DMS79 treated with DMSO at 0.1 percent for 48 hours (cell line): ENCODE measurements at places on chromosomes 3 and 15.

DNA sequence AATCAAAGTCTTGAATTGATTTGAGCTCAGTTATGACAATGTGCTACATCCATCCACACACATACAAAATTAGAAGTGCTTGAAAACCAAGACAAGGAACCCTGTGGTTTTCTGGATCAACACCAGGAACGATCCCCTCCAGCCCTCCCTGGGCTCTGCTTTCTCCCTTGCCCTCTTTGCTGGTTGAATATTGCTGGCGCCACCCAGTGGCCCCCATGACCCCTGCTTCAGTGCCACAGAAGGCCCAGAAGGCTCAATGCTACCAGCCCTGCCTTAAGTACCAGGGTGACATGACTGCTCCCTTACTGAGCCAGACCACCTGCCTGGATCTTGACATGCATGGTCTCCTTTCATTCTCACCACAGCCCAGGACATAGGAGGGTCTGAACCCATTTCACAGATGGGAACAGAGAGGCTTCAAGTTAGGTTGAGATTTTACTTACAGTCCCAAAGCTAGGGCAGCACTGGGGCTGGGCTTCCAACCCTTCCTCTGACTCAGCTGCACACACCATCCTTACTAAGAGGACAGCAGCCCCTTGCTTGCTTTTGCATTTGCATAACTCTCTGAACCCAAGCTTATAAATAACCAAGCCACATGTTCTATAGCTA, 15.0 kb downstream of the IL12A start:
- DNase-seq, result peak; percentile 29

- no peak for DNase-seq
Observed at GRCh38 chr15:65086680-65087111, 10.2 kb downstream of the KBTBD13 start.

DNA sequence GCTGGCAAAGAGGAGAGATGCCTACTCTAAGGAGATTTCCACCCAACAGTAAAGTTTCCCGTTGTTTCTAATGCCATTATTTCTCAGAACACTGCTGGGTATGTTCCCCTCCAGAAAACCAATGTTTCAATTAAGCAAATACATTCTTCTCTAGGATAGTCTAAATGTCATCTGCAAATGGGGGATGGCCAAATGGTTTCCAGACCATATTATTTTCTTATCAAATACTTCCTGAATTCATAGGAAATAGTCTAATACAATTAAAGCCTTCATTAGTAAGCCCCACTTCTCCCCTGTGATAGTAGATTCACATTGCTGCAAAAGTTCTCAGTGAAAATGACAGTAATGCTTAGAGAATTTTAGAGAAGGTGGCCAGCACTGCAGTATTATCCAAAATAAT, 716.6 kb downstream of the GRM7 start:
- no peak for DNase-seq

DNA sequence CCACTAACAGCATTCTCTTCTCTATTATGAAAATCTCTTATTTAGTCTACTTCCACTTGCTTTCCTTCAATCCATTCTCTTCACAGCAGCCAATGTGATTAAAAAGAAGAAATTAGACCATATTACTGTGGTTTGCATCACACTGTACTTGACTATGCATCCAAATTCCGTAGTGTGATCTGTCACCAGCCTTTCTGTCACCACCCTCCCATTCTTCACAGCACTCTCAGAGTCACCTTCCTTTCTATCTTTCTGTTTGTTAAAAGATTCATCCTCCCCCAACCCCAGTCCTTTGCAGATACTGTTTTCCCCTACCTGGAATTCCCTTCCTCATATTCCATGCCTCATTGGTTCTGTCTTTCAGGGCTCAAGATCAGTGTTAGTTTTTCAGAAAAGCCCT, 55.0 kb upstream of the ABHD10 start:
- DNase-seq, result no peak

DNA sequence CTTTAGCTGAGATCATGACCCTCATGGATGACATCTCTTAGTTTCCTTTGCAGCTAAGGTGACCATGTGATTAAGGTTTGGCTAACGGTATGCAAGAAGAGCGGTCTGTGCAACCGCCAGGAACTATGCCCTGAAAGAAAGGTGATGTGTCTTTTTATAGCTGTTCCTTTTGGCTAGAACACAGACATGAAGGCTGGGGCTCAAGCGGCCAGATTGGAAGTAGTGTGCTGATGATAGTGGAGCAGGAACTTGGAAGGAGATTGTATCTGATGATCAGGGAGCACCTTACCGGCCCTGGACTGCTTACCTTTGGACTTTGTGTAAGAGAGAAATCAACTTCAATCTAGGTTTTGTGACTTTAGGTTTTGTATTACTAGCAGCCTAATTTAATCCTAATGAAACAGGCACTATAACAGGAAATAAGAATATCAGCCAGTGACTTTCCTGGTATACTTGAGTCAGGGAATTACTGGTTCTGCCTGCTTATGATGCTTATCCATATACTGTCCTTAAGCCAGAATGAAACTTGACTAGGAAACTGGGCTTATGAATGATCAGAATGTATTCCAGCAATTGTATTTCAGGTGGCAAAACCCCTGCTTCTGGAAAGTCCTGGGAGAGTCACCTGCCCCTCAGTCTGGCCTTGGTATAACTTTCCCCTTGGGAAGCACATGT, 164.3 kb upstream of the LRIG1 start:
- no peak for DNase-seq
